ENCODE measurements at places on chromosomes 2 and 18.

- no peaks in the 10 kb centered on the region for H3K4me1 ChIP-seq
- H3K27ac ChIP-seq: no peak overlapping the region
- H3K27me3 ChIP-seq: no peaks in the 10 kb centered on the region
- no peak overlapping the region for H3K4me3 ChIP-seq
- H3K36me3 ChIP-seq: no peaks in the 10 kb centered on the region
These were observed 409.5 kb upstream of the POU3F3 start for GRCh38 chr2:104444392-104444791.

DNA sequence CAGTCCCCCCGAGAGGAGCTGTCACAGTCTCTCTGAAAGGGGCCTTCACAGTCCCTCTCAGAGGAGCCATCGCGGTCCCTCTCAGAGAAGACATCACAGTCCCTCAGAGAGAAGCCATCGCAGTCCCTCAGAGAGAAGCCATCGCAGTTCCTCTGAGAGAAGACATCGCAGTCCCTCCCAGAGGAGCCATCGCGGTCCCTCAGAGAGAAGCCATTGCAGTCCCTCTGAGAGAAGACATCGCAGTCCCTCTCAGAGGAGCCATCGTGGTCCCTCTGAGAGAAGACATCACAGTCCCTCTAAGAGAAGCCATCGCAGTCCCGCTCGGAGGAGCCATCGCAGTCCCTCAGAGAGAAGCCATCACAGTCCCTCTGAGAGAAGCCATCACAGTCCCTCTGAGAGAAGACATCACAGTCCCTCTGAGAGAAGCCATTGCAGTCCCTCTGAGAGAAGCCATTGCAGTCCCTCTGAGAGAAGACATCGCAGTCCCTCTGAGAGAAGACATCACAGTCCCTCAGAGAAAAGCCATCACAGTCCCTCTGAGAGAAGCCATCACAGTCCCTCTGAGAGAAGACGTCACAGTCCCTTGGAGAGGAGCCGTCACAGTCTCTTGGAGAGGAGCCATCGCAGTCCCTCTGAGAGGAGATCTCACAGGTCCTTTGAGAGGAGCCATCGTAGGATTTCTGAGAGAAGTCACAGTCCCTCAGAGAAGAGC is 1.3 kb upstream of the ZNF512 start:
- peak; percentile 45 for DNase-seq
- H3K36me3 ChIP-seq: no peaks in the 10 kb centered on the region
- no peak overlapping the region for H3K27ac ChIP-seq
- no peak overlapping the region for H3K4me3 ChIP-seq
- H3K4me1 ChIP-seq: peaks cover 17% of the 10 kb centered on the region
- H3K27me3 ChIP-seq: no peaks in the 10 kb centered on the region

DNA sequence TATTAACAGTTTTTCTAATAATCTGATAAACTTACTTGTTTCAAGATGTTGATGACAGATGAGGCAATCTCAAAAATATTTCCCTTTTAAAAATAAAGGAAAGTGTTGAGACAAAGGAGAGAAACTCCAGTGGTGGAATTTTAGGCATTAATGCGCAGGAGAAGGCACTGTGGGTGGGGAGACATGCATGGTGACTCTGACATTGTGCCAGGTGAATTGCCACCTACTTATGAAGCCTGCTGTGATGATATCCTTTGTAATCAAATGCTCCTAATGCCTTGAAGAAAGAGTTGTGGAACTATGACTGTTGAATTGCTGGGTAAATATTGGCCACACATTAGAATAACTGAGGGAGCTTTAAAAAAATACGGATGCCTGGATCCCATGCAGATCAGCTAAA is 101.4 kb downstream of the PLA2R1 start:
- no peaks in the 10 kb centered on the region for H3K27me3 ChIP-seq
- DNase-seq: no peak
- H3K27ac ChIP-seq: no peak overlapping the region
- no peaks in the 10 kb centered on the region for H3K36me3 ChIP-seq
- no peaks in the 10 kb centered on the region for H3K4me1 ChIP-seq
- H3K4me3 ChIP-seq: no peak overlapping the region

GRCh38 chr2:223262946-223263345 is 211.0 kb downstream of the KCNE4 start:
- H3K36me3 ChIP-seq: no peaks in the 10 kb centered on the region
- H3K4me1 ChIP-seq: no peaks in the 10 kb centered on the region
- H3K27me3 ChIP-seq: no peaks in the 10 kb centered on the region

DNA sequence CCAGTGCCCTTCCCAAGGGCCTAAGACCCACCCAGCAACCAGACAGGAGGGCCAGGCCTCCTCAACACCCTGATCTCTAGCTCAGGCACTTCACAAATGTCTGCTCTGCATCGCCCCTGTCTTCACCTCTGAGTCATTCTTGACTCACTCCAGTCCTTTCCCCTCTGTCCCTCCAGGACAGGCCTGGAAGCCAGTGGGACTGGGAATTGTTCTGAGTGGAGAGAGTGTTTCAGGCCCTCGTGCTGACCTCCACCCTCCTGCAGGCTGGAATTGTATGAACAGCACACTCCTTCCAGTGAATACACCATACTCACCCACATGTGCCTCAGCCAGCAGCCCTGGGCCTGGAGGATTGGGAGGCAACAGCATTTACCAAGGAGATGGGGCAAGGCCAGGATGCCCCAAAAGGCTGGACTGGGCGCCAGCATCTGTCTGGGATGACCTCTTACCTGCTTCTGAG is 304.2 kb downstream of the CYP26B1 start:
- DNase-seq: peak; percentile 91
- peaks cover 3% of the 10 kb centered on the region for H3K4me1 ChIP-seq
- H3K27ac ChIP-seq: no peak overlapping the region
- no peak overlapping the region for H3K4me3 ChIP-seq
- H3K36me3 ChIP-seq: no peaks in the 10 kb centered on the region

DNA sequence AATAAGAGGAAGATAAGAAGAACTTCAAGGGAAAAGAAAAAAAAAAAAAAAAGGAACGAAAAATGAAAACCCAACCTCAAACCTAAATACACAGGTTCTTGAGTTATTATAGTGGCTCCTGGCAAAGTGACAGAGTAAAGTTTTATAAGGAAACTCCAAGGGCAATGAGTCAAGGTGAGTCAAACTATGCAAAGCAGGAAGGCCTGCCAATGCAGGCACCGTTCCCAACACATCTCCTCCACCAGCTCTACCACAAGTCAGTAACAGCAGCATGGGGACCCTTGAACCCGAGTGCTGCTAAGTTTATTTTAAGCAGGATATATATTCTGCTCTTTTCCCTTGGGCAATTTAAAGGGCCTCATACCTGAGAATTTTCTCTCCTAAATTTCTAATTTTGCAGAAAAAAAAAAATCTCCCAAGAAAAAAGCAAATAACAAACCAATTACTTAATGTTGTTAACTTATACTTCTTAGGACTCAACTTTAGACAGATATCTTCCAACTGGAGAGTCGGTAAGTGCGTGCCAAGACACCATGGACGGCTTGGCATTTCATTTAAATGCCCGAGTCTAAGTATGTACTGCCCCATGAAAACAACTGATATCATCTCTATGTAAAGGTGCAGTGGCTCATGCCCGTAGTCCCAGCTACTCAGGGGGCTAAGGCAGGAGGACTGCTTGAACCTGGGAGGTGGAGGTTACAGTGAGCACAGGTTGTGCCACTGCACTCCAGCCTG is 75.7 kb upstream of the TFCP2L1 start:
- H3K4me1 ChIP-seq: peaks cover 15% of the 10 kb centered on the region
- no peaks in the 10 kb centered on the region for H3K27me3 ChIP-seq
- H3K27ac ChIP-seq: no peak overlapping the region
- H3K4me3 ChIP-seq: no peak overlapping the region
- DNase-seq: no peak
- peaks cover 21% of the 10 kb centered on the region for H3K36me3 ChIP-seq

DNA sequence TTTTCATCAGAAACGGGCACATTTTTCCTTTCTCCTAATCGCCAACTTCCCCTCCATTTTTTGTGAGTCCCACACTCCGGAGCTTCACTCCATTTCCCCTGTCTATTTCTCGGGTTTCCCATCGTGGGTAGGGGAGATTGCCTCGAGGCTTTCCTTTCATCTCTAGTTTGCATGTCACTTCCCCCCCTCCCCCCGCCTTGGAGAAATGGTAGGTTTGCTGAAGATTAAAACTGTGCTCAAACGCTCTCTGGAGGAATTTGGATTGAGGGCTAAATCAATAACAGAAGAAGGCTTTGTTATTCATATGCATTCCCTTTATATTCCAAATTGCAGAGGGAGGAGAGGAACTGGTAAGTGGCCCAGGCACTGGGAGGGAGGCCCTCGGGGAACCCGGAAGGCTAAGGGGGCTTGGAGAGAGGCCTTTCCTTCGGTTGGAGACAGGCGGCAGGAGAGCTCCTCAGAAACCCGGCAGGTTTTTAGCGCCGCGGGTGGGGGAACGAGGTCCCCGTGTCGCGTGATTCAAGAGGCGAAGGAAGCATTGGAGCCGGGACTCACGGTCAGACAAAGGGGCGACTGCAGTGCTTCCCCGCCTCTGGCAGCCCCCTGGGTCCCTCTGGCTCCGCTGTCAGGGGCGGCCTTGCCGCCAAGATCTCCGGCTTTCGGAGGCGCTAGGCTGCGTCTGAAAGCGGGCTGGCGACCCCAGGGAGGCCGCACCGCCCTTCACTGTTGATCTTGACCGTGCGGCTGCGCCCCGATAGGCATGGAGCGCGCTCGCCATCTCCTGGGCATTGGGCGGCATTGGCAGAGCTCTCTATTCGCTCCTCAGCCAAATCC is 2.4 kb upstream of the HOXD12 start:
- H3K4me3 ChIP-seq: peak overlapping the region; percentile 57
- no peaks in the 10 kb centered on the region for H3K36me3 ChIP-seq
- peaks cover 51% of the 10 kb centered on the region for H3K4me1 ChIP-seq
- no peak for DNase-seq

DNA sequence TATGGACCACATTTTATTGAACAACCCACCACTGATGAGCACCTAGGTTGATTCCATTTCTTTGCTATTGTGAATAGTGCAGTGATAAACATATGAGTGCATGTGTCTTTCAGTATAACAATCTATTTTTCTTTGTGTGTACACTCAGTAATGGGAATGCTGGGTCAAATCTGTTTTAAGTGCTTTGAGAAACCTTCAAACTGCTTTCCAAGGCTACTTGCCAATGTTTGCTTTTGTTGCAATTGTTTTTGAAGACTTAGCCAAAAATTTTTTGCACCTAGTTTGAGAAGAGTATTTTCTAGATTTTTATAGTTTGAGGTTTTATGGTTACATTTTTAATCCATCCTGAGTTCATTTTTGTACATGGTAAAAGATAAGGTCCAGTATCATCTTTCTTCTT is 587.4 kb upstream of the SETBP1 start:
- no peak for DNase-seq
- no peaks in the 10 kb centered on the region for H3K4me1 ChIP-seq
- H3K27me3 ChIP-seq: no peaks in the 10 kb centered on the region
- H3K4me3 ChIP-seq: no peak overlapping the region
- no peak overlapping the region for H3K27ac ChIP-seq

GRCh38 chr18:50653402-50654093 is 93.7 kb downstream of the MAPK4 start:
- H3K4me1 ChIP-seq: peaks cover 83% of the 10 kb centered on the region
- H3K27ac ChIP-seq: peak overlapping the region; percentile 86
- H3K4me3 ChIP-seq: no peak overlapping the region
- H3K27me3 ChIP-seq: no peaks in the 10 kb centered on the region
- H3K36me3 ChIP-seq: no peaks in the 10 kb centered on the region
- DNase-seq: no peak

DNA sequence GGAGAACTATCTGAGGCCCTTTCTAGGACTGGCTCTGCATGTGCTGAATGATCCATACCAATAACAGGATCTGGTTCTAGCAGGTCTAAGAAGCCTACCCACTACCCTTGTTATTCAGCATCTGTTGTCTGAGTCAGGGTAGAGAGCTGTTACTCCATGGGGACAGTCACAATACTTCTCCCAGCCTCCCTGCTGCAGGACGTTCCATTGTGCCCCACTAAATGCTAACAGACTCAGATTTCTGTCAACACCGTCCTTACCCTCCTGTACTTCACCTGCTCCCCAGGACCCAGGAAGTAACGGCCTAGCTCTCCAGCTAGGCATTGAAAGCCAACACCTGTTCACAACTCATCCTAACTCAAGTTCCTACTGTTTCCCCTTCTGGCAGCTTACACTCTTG is 719.7 kb upstream of the ID2 start:
- no peaks in the 10 kb centered on the region for H3K27me3 ChIP-seq
- H3K4me1 ChIP-seq: no peaks in the 10 kb centered on the region
- DNase-seq: no peak
- H3K4me3 ChIP-seq: no peak overlapping the region
- H3K27ac ChIP-seq: no peak overlapping the region
- no peaks in the 10 kb centered on the region for H3K36me3 ChIP-seq

DNA sequence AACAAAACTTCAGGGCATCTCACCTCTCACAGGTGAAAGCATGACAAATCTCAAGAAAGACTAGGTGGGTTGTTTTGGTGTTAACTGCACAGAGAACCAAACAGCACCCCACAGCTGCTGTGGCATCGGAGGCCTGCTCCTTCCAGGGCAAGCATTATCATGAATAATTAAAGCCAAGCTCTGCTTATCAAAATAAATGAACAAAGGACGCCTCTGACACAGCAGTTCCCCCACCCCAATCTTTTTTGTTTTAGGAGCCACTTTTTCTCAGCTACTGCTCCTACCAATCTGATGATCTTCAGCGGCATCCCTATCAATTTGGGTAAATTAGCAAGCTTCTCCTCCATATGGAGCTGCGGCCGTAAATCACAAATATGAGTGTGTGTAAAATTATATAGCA is 58.6 kb downstream of the KLF7 start:
- H3K27me3 ChIP-seq: no peaks in the 10 kb centered on the region
- no peaks in the 10 kb centered on the region for H3K36me3 ChIP-seq
- peaks cover 3% of the 10 kb centered on the region for H3K4me1 ChIP-seq
- H3K27ac ChIP-seq: no peak overlapping the region
- no peak for DNase-seq

GRCh38 chr2:97359861-97360584 is 229.7 kb downstream of the ANKRD36B start:
- DNase-seq: no peak
- H3K36me3 ChIP-seq: no peaks in the 10 kb centered on the region
- no peak overlapping the region for H3K27ac ChIP-seq

DNA sequence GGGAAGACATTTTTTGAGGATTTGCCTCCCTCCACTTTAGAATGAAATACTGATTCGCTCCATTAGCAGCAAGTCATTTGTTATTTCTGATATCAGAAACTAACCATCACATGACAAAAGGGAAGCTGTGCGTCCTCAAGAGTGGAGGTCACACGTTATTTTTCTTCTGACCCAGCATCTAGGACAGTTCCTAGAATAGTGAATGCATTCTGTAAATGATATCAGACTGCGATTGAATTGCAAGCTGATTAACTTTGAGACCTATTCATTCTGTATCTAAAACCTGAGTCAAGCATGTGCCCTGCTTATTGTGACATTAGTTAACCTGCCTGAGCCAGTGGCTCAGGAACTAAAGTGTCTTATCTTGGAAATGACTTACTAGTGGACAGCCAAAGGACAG is 10.1 kb downstream of the DAPL1 start:
- DNase-seq: peak; percentile 34
- no peaks in the 10 kb centered on the region for H3K27me3 ChIP-seq
- no peaks in the 10 kb centered on the region for H3K36me3 ChIP-seq
- H3K27ac ChIP-seq: no peak overlapping the region

Measured in esophagus muscularis mucosa (tissue), 4 donors.